Stimulated activated naive CD4-positive, alpha-beta T cell treated with Interleukin-2 at 50 U/mL for 16 hours (primary cell): ENCODE measurements at places on chromosomes 3 and 15.

GRCh38 chr15:42332331-42332730, 27.0 kb upstream of the CAPN3 start:
- DNase-seq, result no peak

DNA sequence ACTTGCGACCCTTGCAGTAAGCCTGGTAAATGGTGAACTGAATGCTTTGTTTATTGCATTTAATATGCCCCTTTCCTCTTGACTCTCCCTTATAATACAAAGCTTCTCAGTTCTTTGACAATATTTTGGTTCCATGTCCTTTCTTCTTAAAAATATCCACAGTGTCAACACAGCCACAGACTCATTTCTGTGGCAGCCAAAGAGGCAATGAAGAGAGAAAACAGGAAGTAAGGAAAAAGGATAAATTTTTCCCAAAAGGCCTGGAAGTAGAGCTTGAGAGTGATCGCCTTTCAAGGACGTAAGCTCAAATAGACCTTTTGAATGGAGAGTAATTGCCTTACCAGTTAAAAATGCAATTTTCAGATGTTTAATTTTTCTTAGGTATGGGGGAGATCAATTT, 59.4 kb downstream of the PEX5L start:
- no peak for DNase-seq

DNA sequence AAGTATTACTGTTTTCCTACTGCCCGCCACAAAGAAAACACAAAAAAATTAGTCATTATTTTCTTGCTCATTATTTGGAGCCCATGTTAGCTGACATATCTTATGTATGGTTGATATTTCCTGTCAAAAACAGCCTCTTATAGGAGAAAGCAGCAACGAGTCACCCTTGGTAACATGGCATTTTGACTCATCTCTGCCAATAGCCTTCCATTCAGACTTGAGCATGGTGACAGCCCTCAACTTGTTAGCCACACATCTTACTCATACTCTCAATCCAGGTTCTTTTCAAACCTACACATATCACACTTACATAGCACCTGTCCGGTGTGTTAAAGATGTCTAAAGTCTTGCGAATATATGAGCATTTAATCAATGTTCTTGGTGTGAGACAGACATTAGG, 109.4 kb upstream of the SAMMSON start:
- no peak for DNase-seq

DNA sequence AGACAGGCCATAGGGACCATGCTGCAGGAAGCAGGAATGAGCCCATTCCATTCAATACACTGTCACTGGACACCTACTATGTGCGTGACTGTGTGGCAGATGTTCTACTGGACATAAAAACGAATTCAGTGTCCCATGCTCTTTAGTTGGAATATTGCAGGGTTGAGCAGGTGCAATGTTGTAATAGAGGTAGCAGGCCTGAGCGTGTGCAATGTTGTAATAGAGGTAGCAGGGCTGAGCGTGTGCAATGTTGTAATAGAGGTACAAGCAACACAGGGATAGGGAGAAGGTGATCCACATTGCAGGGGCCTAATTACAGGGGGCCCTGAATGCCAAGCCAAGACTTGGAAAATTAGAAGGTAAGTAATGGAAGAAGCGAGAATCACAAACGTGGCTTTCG, 261.4 kb upstream of the HES1 start:
- DNase-seq, result no peak

- DNase-seq, result no peak
These were observed 9.4 kb downstream of the FILIP1L start for GRCh38 chr3:100104817-100105413.

- no peak for DNase-seq
These were observed 41.3 kb downstream of the CMTM7 start for GRCh38 chr3:32432711-32433530.

DNA sequence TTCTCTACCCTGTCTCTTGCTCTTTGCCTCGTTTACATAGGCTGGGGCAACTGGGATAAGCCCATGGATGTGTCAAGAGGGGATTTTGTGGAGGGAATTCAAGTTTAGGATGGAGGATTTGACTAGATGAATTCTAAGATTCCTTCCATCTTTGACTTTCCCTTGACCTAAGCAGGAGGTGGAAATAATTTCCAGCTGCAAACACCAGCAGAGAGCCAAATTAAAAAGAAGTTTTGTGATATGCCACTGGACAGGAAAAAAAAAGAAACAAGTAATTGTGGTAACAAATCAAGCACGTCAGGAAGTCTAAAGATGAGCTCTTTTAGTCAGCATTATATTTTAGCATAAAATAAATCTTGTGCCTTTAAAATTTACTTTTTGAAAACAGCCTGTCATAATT, 49.8 kb downstream of the KCNMB2 start:
- no peak for DNase-seq

DNA sequence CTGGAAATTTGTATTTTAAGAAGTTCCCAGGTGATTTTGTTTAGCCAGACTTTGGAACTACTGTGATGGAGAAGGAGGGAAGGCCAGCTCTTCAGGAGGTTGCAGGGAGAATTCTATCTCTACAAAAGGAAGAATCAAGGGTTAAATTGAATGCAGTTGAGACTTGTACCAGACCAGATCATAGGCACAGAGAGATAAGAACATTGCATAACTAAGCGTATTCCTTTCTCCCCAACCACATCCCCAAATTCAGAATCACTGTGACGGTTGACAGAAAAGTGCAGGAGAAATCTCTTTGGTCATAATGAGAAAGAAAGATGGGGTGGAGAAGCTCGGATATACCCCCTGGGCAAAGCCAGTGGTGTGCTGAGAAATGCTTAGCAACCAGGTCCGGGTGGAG, 7.2 kb downstream of the PLD1 start:
- no peak for DNase-seq

DNA sequence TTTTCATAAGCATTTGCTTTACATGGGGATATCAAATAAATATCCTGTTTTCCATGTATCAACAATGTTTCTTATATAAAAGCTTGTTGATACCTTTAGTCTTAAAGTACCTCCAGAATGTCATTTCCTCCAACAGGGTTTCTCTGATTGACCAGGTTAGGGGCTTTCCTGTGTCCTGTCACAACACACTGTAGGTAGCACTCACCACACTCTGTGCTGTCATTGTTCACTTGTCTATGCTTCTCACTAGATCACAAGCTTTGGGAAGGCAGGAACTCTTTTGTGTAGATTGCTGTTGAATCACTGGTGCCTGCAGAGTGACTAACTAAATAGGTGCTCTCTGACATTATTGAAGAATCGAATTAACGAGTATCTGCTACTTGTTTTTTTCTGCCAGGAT, 49.8 kb downstream of the USP50 start:
- no peak for DNase-seq

- DNase-seq, result no peak
These were observed 7.5 kb upstream of the ALAS1 start for GRCh38 chr3:52190294-52191074.

DNA sequence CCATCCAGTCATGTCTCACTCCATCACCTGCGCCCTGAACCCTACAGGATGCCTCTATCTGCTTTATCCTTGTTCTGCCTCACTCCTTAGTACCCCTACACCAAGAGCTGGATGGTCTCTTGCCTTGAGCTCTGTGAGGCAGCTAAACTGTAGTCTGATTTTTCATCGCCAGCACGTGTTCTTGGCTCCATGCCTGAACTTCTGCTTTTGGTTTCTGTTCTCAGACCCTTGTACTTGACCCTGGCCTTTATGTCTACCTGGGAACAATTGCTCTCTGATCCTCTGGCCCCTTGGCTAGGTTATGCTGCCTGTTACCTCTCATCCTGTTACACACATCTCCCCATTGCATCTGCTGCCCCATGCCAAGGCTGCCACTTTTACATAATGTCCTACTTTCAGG, 318.0 kb upstream of the LMCD1 start:
- DNase-seq, result no peak

DNA sequence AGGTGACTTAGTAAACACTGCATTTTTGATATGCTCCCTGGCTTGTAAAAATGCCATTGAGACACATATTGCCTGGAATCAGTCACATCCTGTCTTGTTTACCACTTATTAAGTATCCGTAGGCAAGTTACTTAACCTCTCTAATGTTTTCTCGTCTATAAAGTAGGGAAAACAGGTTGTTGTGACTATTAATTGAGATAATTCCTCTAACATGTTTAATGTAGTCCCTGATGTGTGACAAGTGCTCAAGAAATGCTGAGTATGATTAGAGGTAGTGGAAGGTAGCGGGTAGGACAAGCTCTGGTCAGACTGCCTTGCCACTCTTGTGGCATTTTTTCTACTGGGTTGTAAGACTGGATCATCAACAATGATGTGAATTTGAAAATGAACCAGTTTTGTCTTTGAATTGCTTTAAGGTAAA, 54.1 kb downstream of the NFKBIZ start:
- no peak for DNase-seq

DNA sequence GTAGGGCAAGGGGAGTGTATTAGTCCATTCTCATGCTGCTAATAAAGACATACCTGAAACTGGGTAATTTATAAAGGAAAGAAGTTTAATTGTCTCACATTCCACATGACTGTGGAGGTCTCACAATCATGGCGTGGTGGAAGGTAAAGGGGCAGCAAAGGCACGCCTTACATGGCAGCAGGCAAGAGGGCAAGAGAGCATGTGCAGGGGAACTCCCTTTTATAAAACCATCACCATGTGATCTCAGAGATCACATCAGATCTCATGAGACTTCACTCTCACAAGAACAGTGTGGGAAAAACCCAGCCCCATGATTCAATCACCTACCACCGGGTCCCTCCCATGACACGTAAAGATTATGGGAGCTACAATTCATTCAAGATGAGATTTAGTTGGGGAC, 41.4 kb downstream of the SUMF1 start:
- no peak for DNase-seq

- no peak for DNase-seq
These were observed 25.9 kb downstream of the LTF start for GRCh38 chr3:46438831-46439230.

DNA sequence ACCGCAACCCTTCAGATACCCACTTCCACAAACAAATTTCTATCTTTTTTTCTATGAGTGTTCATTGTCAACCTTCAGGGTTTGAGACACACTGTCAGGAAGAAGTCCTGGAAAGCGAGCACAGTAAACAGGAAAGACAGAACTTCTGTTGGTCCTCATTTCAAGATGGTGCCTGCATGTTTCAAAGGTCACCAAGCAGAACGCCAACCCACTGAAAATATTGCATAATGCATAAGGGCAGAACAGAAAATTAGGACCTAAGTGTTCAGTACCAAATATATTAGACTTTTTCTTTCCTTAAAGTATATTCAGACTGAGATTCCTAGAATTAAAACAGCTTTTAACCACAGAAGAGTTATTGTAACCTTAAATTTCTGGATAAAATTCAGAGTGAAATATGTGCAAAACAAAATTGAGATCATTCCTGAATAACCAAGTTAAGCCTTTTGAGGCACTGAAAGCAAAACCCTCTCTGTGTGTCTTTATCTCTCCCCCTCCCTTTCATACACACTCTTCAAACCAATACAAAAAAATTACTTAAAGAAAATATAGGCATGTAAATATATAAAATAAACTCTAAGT, 387.8 kb upstream of the THBS1 start:
- no peak for DNase-seq

DNA sequence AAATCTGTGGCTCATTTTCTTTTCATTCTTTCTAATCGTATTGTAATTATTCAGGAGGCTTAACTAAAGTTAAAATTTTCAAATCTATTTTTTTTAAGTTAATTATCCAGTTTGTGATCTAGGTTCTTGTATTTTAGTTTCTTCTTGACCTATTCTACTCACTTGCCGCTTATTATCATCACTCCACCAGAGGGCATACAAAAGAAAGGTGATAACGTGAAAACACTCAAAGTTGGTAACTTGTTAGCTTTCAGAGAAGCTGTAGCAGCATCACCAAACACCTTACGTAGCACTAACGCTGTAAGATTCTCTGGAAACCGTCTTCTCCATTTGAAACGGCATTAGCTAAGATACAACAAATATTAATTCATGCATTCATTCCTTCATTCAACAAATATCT, 4.8 kb downstream of the GNB4 start:
- no peak for DNase-seq

- DNase-seq, result no peak
These were observed 269.3 kb downstream of the ARPP21 start for GRCh38 chr3:35908366-35909232.

- no peak for DNase-seq
These were observed 41.5 kb downstream of the HRH1 start for GRCh38 chr3:11195721-11196332.

DNA sequence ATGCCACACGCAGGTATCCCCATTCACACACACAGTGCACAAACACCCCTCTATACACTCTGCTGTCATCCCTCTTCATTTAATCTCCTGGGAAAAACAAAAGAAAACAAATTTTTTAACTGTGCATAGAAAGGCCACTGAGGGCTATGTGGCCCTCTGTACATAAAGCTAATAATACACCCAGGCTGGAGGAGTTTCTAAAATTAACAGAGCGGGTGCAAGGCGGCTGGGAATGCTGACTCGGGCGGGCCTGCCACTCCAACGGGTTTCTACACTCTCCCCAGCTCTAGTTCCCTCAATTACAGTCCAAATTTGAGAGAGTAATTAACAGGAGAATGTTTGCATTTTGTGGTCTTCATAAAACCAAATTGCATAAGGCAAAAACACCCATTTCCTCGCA, 23.1 kb downstream of the HCN4 start:
- no peak for DNase-seq

DNA sequence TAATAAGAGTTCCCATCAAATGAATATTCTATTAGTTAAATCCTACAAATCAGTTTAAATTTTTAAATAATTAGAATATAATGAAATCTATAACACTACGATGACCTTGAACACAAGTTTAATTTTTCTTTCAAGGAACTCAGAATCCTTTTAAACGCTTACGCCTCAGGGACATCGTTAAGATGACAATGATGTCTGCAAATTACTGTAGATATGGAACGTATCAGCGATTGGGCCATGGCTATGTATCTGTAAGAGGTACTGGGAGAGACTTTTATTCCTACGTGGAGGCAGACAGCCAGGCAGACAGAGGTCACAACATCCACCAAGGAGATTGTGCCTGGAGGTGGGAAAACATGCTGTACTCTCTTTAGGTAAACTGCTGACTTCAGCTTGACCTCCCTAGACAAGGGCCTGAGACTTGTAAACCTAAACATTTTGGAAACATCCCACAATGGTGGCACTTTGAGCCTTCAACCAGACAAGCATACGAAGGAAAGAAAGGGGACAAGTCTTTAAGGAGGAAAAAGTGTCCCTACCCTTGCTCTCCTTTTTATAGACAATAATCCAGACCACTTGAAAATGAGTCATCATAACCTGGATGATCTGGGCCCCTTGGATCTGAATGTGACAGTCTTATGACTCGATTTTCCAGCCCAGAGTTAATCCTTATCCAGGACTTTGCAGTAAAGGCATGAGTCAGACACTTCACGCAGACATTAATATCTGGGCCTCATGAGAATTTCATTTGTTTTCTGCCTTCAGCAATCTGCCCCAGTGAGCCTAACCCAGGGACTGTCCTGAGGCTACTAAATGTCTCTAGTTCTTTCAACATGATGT, 6.8 kb upstream of the LDHAL6B start:
- DNase-seq, result no peak

- DNase-seq, result no peak
These were observed 87.3 kb upstream of the C15orf61 start for GRCh38 chr15:67433495-67434099.

DNA sequence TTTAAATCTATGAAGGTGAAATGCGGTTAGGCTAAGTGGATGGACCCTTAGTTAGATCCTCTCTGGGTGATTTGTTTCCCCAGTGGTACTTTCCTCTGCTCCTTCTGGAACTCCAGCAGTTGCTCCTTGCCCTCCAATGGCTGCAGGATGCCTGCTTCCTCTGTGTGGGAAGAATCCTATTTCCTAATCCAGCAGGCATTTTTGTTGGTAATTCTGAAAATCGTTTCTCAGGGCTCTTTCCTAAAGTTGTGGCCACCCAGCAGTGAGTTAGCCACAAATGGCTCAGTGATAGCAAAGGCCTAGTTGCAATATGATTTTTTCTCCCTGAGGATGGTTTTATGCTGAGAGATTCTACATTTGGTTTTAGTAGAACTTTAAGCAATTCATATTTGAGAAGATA, 332.3 kb upstream of the C2CD4B start:
- DNase-seq, result no peak
